ENCODE measurements at places on chromosomes 6 and 20.

GRCh38 chr6:106084106-106084988 is 1.8 kb upstream of the PRDM1 start:
- DNase-seq, result peak; percentile 17

GRCh38 chr20:52118016-52118623 is 73.5 kb downstream of the ZFP64 start:
- no peak for DNase-seq

DNA sequence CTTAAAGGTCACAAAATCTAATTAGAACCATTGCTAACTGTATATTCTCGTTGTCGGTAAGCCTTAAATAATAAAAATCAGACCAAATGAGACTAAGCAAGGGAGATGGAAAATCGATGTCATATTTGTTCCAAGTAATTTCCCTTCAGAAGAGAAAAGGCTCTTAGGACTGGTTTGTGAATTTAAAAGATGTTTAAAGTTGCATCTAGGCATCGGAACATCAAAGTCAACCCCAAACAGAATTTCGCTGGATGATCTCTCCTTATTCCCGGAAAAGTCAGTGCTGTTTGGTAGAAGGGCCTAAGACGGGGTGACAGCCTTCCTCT is 63.8 kb downstream of the NPEPL1 start:
- DNase-seq, result no peak

DNA sequence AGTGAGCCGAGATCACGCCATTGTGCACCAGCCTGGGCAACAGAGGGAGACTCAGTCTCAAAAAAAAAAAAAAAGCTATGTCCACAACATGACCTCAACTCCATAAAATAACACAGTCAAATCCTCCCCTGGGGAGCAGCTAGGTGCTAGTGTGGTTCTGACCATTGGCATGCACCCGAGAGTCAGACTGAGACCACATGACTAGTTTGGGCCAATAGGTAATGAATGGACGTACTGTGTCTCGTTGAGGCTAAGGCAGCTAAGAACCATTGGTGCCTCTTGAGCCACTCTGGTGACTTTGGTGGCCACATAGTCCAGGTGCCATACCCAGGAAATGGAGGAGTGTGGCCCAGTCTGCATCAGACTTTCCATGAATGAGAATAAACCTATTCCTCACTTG is 40.3 kb downstream of the ATP9A start:
- DNase-seq, result no peak

GRCh38 chr6:161830866-161831616 is 557.2 kb upstream of the AGPAT4 start:
- DNase-seq, result no peak

DNA sequence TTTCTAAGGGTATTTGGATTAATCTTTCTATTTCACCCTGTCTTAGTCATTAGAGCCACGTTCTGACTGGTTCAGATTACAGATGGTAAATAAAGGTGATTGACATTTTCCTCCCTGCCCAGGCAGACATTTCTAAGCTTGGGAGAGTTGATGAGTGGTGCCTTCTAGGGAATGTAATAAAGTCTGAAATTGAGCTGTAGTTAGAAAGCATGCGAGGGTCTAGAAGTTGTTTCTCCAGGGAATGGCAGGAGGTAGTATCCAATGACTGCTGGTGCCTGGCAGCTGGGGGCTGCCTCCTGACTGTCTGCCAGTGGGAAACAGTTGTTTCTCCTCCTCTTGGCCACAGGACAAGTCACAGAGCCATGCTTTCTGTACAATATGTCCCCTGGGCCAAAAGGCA is 14.6 kb downstream of the EDN3 start:
- DNase-seq, result no peak

GRCh38 chr6:57048577-57048976 is 2.1 kb downstream of the KIAA1586 start:
- no peak for DNase-seq

DNA sequence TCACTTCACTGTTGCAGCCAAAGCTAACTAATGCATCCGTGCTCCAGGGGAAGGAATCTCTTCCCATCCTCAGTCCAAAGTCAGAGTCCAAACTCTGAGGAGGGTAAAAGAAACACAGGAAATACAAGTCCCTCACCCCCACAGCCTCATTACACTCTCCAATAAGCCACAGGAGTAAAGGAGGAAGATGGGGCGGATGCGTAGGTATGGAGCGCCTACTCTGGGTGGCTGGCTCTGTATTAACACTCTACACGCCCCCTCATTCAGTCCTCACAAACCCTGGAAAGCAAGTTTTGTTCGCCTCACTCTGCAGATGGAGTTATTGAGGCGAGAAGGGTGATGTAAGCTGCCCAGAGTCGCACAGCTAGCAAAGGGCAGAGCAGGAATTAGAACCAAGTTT is 242.9 kb downstream of the NRN1 start:
- DNase-seq, result no peak

DNA sequence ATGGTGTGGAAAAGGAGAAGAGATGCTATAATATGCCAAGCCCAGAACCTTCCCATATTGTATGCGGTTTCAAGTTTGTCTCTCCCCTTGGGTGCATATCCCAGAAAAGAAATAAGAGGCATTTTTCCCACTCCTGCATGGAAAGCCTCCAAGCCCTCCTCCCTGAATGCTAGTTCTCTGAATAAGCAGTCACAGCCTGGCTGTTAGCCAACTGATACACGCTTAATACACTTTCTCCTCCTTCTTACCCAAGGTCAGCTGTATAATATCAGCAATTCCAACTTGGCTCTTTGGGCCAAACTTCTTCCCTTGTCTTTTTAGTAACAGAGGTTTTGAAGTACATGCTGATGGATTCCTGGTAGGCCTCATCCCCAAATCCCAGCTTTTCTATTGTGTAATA is 440.1 kb downstream of the EPHA7 start:
- DNase-seq, result no peak

DNA sequence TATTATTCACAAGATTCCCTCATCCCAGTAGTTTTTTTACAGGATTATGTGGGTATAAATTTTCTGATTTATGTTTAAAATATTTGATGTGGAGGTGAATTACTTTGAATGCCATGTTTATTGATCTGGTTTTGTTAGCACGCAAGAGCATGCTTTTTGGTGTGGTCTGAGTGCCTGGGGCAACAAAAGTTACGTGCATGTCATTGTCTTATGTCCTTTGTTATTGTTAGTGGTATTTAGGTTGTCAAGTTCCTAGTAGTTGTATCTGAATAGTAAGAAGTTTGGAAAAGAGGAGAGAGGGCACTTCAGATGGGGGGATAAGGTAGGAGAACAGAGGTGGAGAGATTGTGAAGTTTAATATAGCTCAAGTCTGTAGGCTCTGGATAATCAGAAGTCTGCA is 95.0 kb downstream of the ATRN start:
- DNase-seq, result no peak

GRCh38 chr6:126117251-126117650 is 130.9 kb downstream of the TRMT11 start:
- DNase-seq, result no peak

DNA sequence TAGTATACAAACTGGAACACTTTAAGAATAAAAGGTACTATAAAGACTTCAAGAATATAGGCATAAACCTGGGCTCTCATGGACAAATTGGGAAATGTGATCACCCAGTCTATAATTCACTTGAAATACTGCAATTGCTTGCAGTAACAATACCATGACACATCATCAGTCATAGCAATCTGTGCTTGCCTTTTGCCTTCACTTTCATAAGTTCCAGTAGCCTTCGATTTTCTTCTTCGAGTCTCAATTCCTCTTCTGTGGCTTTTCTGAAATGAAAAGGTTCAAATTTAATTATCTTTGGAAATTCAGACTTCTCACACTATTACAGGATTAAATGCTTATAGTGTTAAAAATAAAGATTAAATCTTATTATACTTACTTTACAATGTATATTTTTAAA is 96.3 kb upstream of the ZBTB24 start:
- no peak for DNase-seq

- DNase-seq, result no peak
Observed at GRCh38 chr6:143620447-143620846, 57.3 kb upstream of the PHACTR2 start.

Data from CD4-positive, alpha-beta T cell treated with Interleukin-6 at 100 ng/mL for 8 hours (primary cell).